ENCODE measurements at places on chromosomes 1 and 21.
A peak's percentile ranks its signal among the peaks of the same experiment; 100 is the strongest.

GRCh38 chr1:28845786-28846543 is 34.0 kb downstream of the OPRD1 start:
- DNase-seq: no peak

GRCh38 chr1:39491146-39491921 is at the start of gene BMP8A:
Gene BMP8A, plus strand, starts transcription at chr1:39491636. Its CDS starts 356 bp downstream, at chr1:39491992.
- DNase-seq: peak; percentile 68

DNA sequence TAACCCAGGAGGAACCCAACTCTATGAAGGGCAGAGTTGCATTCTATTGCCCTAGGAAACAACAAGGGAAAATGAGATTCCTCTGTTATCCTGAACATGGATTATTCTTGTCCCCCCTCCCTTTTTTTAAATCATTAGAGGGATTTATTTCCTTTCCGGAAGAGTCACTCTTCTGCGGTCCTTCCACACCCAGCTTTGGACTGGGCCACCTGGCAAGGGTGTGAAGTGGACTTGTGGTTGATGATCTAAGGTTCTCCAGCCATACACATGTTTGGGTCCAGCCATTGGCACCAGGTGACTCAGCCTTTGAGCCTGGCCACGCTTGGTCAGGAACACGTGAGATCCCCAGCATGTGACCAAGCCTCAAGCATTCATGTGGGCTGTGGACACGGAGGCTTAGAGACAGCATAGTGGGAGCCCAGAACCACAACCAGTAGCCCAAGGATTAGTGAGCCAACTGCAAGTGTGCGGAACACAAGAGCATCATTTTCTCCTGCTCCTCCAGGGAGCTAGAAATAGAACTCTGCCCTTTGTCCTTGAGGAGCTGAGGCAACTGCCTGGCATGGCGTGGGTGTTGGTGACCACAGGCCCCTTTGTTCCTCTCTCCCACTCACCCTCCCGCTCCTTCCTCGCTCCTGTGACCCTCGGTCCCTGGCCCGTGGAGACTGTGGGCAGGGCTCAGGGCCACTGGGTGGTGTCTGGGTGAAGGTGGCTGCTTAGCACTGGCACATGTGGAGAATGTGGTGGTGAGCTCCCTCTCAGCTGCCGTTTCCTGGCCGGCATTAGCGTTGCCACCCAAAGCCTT is 50.1 kb downstream of the NENF start:
- no peak for DNase-seq

DNA sequence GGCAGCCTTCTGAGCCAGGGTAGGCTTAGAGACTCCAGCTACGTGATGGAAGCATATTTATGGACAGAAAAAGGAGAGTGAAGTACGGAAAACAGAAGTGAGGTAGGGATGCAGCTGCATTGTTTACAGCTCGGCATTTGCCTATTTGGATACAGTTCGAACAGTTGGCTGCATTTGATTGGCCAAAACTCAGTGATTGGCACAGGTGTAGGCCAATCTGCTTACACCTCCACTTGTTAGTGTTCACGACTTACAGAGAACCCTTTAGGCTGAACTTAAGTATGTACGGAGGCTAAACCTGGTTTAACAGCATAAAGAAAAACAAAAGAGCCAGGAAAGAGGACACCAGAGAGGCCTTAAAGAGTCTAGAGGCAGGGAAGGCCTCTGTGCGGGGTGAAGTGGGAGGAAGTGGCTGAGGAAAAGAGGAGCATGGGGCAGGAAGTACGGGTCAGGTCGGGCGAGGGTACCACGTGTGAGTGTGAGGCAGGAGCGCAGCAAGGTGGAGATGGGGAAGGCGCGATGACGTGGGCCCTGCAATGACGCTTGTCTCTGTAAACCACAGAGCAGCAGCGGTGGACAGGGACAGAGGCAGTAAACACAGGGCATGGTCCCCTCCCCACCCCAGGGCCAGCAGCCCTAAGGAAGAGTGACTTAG is 32.0 kb downstream of the RSPH1 start:
- DNase-seq: peak; percentile 44

- peak; percentile 59 for DNase-seq
These were observed 2.5 kb downstream of the UBASH3A start for GRCh38 chr21:42406201-42406621.
